ENCODE measurements at places on chromosomes 16 and 17.

- no peak for DNase-seq
Observed at GRCh38 chr16:49048557-49048956, 233.1 kb downstream of the CBLN1 start.

GRCh38 chr17:72977771-72978417 lies 114.6 kb downstream of the SLC39A11 start:
- DNase-seq, result no peak

DNA sequence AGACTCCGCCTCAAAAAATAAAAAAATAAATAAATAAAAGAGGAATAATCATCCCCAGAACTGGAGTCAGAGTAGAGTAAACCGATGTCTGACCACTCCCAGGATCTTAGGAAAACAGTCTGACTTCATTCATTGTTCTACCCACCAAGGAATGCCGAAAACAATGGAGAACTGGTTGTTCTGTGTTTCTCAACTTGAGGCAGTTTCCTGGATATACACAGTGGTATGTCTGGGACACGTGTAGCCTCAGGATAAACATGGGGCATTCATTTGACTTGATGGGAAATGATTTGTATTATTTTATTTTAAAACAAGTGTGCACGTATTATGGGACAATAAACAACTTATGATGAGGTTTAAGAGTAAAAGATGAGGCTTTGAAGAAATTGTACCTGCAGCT lies 32.8 kb upstream of the PAFAH1B1 start:
- DNase-seq, result no peak

GRCh38 chr17:60664022-60664421 lies 13.6 kb upstream of the BCAS3 start:
- DNase-seq, result no peak

DNA sequence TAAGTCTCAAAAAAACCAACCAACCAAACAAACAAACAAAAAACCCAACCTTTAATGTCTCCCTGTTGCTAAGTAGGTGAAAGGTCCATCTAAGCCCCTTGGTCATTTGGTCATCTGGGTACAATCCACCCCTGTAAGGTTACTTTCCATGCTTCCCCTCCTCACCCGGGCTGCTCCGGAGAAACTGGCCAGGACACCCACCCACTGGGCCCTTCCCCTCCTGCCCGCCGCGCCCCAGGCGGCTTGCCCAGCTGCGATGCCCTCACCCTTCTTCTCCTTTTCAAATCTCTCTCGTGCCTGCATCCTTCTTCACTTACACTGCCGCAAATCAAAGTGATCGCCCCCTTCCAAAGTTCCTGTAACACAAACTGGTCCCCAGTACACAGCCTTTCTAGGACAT lies 2.0 kb downstream of the NTAN1 start:
- no peak for DNase-seq

- peak; percentile 76 for DNase-seq
Observed at GRCh38 chr16:29852654-29853053, 10.4 kb downstream of the CDIPT start.

DNA sequence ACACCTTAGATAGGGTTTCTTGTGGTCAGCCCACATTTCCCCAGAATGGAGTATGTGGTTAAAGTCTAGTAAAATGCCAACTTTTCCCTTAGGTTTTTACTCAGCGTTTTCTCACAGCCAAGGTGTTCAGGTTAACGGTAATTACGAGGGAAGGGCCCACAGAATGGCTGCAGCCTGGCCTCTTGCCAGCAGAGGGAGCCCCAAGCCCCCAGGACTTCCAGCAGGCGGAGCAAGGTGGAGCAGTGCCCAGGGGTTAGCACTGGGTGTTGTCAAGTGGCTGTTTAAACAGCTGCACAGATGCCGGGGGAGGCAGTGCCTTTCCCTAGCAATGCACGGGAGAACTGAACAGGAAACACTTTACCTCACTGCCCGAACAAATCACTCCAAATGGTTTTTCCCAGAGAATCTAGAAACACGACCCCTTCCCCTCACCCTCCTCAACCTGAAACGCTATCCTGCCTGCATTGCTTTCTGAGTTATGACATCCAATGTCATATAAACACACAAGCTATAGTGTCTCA lies 6.6 kb downstream of the PHB1 start:
- peak; percentile 87 for DNase-seq

DNA sequence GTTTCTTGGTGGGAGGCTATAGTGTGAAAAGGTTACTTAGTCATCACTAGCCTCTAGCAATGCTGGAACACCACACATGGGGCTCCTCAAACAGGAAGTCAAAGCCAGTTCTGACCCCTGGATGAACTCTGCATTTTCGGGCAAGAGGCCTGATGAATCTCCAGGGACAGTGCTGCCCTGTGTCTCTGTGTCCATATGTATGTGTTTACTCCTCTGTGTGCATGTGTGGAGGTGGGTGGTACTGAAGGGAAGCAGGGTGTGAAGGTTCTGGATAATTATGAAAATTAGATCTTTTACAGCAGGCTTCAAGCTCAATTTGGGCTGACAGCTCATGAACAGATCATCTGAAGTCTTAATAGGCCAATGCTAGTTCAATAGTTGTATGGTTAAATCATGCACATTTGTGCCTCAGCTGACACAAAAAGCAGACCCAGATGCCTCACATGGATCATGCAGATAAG lies 133.6 kb downstream of the SNX11 start:
- DNase-seq, result peak; percentile 62

- no peak for DNase-seq
Observed at GRCh38 chr17:51474764-51475163, 214.4 kb downstream of the UTP18 start.

GRCh38 chr17:1398028-1398427 lies 2.0 kb downstream of the YWHAE start:
- DNase-seq, result no peak

DNA sequence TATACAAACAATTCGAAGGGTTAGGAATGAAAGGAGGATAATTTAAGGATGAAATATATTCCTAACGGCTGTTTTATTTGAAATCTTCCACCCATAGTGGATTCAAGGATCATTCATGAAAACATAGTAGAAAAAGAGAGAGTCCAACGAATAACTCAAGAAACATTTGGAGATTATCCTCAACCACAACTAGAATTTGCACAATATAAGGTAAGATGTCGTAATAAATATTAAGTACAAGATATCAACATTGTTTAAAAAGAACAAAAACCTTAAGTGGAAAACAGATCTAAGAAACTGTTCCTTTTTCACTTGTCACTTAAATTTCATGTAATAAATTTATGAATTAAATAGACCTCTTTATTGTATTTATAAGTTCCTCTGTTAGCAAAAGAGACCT lies 9.2 kb upstream of the ATMIN start:
- DNase-seq, result no peak

DNA sequence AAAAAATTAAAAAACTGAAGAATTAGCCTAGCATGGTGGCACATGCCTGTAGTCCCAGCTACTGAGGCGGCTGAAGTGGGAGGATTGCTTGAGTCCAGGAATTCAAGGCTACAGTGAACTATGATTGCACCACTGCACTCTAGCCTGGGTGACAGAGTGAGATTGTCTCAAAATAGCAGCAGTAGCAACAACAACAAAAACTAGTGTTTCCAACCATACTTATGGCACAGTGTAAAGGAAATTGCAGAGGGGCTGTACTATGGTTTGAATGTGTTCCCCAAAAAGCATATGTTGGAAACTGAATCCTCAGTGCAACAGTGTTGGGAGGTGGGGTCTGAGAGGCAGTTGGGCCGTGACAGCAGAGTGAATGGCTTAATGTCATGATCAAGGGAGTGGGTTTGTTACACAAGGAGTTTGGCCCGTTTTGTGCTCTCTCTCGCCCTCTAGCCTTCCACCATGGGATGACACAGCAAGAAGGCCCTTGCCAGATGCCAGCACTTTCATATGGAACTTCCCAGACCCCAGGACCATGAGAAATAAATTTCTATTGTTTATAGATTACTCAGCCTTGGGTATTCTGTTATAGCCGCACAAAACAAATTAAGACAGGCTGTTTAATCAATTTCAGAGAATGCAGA lies 70.0 kb downstream of the PGS1 start:
- no peak for DNase-seq

DNA sequence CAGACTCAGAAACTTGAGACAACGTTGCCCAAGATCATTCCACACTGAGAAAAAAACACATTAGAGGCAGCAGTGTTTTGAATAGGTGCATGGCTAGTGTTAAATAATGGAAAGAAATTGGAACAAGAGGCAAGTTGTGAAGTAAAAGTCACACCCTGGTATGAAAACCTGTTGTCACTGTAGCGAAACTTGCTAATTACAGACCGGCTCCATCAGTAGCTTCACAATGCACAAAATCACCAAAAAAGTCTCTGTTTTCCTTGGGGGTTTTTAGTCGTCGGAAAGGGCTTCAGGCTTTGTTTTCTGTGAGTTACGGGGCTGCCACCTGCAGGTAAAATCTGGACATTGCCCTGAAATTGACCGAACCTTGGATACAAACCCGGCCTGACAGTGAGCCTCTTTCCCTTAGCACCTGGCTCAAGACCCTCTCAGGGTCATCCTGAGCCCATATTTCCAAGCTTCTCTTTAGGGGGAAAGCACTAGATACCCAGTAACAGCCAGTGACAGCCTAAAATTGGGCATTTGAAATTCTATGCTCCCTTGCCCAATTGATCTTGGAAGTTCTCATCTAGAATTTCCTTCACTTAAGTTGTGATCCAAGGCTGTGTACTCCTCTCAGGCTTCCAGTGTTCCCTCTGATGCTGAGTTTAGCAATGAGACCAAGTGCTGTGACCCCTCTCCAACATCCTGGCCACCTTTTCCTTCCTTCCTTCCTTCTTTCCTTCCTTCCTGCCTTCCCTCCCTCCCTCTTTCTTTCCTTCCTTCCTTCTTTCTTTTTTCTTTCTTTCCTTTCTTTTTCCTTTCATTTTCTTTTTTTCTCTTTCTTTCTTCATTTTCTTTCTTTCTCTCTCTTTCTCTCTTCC lies 7.2 kb upstream of the GRB2 start:
- peak; percentile 74 for DNase-seq

- DNase-seq, result no peak
Observed at GRCh38 chr17:65587534-65588180, 26.2 kb upstream of the AXIN2 start.

GRCh38 chr17:47731396-47731795 lies 1.6 kb upstream of the TBX21 start:
- no peak for DNase-seq

GRCh38 chr17:33126086-33126485 lies 134.4 kb downstream of the SPACA3 start:
- DNase-seq, result no peak

- DNase-seq, result no peak
Observed at GRCh38 chr17:74433421-74434121, 1.7 kb downstream of the GPRC5C start.

DNA sequence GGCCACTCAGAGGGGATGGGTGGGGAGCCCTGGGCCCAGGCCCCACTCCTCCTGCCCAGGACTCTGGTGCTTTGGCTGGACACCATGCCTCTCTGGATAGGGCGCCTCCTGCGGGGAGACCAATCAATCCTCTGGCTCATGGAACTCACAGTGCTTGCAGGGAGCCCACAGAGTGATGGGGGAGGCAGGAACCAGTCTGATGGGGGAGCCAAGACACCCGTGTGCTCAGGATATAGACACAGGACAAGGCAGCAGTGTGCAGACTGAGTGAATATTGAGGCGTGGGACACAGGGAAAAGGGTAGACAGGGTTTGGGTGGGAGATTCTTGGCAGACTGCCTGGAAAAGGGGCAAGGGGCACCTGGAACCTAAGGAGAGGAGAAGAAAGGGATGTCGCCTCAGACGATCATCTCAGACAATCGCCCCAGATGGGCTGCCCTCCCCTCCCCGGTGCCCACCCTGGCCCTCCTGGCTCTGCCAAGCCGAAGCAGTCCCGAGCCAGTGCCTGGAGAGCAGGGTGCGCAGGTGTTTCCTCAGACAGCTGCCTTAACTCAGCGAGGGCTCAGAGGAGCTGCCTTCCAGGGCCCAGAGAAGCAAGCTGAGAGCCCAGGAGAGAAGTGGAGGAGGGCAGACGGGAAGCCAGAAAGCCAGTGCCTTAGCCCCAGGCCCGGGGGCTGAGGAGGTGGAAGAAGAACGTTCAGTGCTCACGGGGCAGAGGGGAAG lies 37.4 kb upstream of the DLX4 start:
- no peak for DNase-seq

DNA sequence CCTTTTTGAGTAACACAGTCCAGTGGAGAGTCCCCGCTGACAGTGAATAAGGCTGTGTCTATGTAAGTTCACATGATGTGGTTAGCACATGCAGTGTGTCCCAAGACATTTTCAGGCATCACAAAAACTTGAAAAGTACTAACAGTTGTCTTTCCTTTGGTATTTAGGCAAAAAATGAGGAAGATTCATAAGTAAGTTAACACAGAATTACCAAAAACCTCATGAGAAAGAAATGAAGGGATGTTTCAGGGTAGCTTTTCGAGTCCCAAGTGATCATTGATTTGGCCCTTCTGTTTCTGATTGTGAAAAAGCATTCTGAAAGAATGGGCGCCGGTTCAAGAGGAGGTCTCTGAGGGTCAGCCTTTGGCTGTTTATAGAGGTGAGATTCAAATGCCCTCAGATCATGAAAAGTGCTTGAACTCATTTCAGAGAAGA lies 529 bp upstream of the ASPA start:
- DNase-seq, result no peak

DNA sequence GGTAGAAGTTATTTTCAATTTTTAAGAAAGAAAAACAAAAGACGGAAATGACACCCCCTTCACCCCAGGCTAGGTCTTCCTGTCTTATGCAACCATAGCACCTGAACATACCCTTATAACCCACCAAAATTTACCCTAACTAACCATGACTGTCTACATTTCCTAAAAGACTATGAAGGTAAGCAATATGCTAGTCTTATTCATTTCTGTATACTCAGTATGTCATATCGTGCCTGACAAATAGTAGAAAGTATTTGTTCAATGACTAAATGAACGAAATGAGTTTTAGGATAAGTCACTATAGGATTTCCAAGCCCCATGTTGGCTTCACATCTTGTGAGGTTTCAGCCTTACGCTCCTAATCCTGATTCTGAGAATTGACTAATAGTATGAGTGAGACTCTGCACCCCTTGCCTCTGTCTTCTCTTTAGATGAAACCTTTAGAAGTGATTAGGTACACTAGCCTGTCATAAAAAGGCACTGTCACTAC lies 6.5 kb downstream of the ADAT1 start:
- DNase-seq, result no peak

- no peak for DNase-seq
Observed at GRCh38 chr16:81956213-81956948, 54.9 kb downstream of the SDR42E1 start.

GRCh38 chr16:67305216-67306071 lies 21.1 kb downstream of the KCTD19 start:
- DNase-seq, result no peak

- peak; percentile 52 for DNase-seq
Observed at GRCh38 chr16:8854298-8854948, 14.4 kb downstream of the CARHSP1 start.

DNA sequence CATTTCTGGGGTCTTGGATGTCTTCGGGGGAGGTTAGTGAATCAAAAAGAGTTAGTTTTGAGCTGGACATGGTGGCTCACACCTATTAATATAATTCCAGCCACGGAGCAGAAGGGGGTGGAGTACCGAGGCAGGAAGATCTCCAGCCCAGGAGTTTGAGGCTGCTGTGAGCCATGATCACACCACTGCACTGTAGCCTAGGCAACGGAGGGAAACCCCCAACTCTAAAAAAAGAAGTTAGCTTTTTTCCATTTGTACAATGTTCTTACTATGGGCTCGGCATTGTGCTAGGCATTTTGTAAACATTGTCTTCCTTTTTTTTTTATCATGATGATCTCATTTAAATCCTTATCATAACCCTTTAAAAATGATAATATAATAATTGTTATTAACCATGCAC lies 8.3 kb upstream of the SNF8 start:
- DNase-seq, result no peak
